HFFc6 (cell line): ENCODE measurements at places on chromosomes 3 and 15. TPM values are rescaled to one million over a fixed set of nuclear protein-coding genes. Genes with fewer than 3 reads are reported as not detected.
A peak's percentile ranks its signal among the peaks of the same experiment; 100 is the strongest.

Gene SAMD7
- total RNA-seq = not detected in 3 replicates

Gene TLR9
- 0.07 TPM in 1 of 3 replicates, not detected in the others for total RNA-seq

Gene ZBBX
- not detected in 3 replicates for total RNA-seq

Gene ERICH6
- total RNA-seq = not detected in 3 replicates

Gene SLC51B
- not detected in 3 replicates for total RNA-seq

Gene GOLGA6L7
- total RNA-seq = not detected in 3 replicates

DNA sequence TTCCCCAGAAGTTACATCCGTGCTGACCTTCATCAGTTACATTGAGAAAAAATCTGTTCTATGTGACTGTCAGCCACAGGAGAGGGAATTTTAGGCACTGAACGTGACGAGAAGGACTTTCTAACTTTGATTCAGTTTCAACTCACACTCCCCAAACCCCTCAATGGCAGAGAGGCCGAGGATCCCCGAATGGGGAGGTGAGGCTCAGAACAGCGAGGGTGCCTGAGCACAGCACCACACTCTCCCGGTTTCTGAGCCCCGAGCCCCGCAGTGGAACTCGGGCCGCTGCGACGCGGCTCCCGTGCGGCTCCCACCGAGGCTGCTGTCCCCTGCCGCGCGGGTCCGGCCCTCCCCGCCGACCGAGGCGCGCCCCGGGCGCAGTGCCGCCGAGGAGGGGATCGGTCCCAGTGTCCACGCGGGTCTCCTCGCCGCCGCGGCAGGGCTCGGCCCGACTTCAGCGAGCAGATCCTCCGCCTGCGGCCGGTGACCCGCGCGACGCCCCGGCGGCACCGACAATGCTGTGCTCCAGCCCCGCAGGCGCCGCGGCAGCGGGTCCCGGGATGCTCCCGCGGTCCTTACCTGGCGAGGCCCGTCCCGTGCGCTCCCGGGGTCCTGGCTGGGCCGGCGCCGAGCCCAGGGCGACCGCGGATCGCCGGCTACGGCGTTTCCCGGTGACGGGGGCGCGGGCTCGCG, 439 bp downstream of the CTXND1 start:
- no peak for DNase-seq
- H3K4me1 ChIP-seq = no peaks in the 10 kb centered on the region
- no peaks in the 10 kb centered on the region for H3K36me3 ChIP-seq
- peak overlapping the region; percentile 28; the same call in 1 of the 2 replicates for H3K4me3 ChIP-seq
- H3K27ac ChIP-seq = no peak overlapping the region

DNA sequence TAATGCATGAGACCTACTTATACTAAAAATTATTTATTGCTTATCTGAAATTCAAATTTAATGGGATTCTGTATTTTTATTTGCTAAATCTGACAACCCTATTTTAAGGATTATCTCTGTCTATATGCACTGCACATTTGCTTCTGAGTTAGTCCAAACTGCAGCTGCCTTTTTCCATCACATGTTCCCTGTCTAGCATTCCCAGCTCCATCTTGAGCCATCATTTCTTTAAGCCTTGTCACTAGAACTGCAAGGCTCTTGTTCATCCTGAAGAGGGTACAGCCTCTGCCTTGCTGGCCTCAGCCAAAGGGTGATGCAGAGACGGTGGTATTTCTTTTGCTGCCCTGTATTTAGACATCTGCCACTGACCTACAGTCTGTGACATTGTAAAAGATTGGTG, 125.8 kb upstream of the STT3B start:
- H3K27ac ChIP-seq = no peak overlapping the region
- peaks cover 59% of the 10 kb centered on the region for H3K4me1 ChIP-seq
- no peak overlapping the region for H3K4me3 ChIP-seq
- no peaks in the 10 kb centered on the region for H3K36me3 ChIP-seq
- H3K27me3 ChIP-seq = no peaks in the 10 kb centered on the region

- no peak overlapping the region for H3K27ac ChIP-seq
- H3K36me3 ChIP-seq = no peaks in the 10 kb centered on the region
- no peak overlapping the region for H3K4me3 ChIP-seq
Measured at GRCh38 chr15:83650831-83651230, 3.1 kb upstream of the ADAMTSL3 start.

DNA sequence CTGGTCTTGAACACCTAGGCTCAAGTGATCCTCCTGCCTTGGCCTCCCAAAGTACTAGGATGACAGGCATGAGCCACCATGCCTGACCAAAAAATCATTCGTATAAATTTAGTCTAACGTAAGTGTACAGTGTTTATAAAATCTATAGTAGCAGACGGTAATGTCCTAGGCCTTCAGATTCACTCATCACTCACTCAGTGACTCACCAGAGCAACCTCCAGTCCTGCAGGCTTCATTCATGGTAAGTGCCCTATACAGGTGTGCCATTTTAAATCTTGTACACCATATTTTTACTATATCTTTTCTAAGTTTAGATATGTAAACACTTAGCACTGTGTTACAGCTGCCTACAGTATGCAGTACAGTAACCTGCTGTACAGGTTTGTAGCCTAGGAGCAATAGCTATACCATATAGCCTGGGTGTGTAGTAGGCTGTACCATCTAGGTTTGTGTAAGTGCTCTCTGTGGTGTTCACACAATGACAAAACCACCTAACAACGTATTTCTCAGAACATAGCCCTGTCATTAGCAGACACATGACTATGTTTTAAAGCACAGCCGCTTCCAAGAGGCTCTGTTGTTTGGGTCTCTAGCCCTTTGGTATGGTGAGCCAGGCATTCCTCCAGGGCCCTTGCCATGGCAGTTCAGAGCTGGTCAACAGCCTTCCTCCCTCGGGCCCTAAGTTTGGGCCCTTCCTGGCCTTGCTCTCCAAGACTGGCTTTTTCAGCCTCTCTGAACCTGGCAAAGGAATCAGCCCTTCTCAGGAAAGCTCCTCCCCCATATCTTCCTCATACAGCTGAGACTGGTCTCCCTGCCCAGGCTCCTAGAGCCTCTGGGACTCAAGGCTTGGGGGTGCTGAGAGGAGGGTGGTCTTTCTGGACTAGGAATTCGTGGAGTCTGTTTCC, 1.9 kb upstream of the CCDC9B start:
- H3K36me3 ChIP-seq = peaks cover 12% of the 10 kb centered on the region; the same call in 1 of the 2 replicates
- peak overlapping the region; percentile 80 for H3K27ac ChIP-seq
- peaks cover 4% of the 10 kb centered on the region for H3K27me3 ChIP-seq
- H3K4me1 ChIP-seq = peaks cover 67% of the 10 kb centered on the region
- H3K4me3 ChIP-seq = no peak overlapping the region

- H3K27ac ChIP-seq = no peak overlapping the region
- peaks cover 1% of the 10 kb centered on the region; the same call in 1 of the 2 replicates for H3K27me3 ChIP-seq
Measured at GRCh38 chr3:73552700-73553099, 72.0 kb downstream of the PDZRN3 start.

DNA sequence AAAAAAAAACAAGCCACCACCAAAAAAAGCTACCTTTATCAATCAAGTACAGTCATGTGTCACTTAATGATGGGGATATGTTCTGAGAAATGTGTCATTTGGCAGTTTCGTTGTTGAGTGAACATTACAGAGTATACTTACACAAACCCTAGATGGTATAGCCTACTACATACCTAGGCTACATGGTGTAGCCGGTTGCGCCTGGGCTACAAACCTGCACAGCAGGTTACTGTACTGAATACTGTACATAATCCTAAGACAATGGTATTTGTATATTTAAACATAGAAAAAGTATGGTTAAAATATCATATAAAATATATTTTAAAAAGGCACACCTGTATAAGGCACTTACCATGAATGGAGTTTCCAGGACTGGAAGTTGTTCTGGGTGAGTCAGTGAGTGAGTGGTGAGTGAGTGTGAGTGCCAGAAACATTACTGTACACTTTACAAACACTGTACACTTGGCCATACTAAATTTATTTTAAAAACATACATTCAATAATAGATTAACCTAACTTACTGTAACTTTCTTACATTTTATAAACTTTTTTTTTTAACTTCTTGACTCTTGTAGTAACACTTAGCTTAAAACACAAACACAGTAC, 25.9 kb upstream of the JMJD7 start:
- H3K27ac ChIP-seq = peak overlapping the region; percentile 48
- no peaks in the 10 kb centered on the region; the same call in 1 of the 2 replicates for H3K27me3 ChIP-seq
- DNase-seq = peak; percentile 48
- peaks cover 61% of the 10 kb centered on the region for H3K4me1 ChIP-seq
- no peak overlapping the region for H3K4me3 ChIP-seq
